NCI-H1092 (cell line): ENCODE measurements at places on chromosomes 2 and 18.

DNA sequence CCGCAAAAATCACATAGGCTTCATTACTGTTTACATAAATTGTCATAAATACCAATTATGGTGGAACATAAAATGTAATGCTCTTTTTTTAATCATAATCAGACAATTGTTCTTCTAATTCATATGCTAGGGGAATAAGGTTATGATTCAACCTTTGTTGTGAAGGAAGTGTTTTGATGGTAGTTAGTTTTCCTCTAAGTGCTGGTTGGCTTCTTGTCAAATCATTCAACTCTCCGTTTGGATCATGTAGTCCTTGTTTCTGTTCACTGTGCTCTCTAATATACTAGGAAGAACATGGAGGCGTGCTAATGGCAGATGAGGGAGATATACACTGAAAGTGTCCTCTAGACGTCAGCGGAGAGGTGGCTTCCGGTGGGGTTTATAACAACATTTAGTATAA lies 1938.0 kb upstream of the PIK3C3 start:
- no peak for DNase-seq

GRCh38 chr18:62713651-62714247 lies 1.6 kb upstream of the PHLPP1 start:
- DNase-seq: no peak

- no peak for DNase-seq
Measured at GRCh38 chr2:44774826-44775492, 166.5 kb upstream of the SIX3 start.

DNA sequence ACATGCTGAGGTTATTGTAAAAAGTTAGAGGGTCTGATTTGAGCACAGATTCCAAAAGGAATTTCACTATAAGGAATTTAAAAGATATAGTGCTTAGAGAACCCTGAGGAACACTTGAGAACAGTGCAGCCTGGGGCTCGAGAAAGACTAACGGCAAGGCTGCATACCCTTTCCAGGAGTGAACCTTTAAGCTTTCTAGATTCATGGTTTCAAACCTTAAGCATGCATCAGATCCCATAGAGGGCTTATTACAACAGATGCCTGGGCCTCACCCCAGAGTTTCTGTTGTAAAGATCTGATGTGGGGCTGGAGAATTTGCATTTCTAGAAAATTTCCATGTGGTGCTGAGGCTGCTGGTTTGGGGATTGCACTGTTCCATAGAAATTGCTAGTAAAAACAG lies 90.5 kb upstream of the IL1R2 start:
- DNase-seq: no peak

DNA sequence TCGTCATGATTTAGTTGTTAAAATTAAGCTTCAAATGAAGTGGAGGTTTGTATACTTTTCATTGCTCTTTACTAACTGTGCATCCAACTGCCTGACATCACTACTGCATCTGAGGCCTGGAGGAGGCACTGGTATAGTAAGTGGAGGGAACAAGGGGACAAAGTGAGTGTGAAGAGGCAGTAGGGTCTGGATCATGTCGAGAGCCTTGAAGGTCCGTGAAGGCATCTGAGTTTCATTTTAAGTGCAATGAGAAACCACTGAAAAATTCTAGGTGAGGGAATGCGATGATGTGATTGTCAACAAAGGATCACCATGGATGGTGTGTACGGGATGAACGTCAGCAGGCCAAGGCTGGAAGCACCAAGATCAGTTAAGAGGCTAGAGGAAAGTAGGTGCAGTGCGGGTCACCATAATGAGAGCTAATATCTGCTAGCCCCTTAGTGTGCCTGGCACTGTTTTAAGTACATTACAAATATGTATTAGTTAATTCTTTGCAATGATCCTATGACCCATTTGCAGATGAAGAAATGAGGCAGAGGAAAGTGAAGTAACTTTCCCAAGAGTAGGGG lies 96.1 kb downstream of the CABYR start:
- no peak for DNase-seq

DNA sequence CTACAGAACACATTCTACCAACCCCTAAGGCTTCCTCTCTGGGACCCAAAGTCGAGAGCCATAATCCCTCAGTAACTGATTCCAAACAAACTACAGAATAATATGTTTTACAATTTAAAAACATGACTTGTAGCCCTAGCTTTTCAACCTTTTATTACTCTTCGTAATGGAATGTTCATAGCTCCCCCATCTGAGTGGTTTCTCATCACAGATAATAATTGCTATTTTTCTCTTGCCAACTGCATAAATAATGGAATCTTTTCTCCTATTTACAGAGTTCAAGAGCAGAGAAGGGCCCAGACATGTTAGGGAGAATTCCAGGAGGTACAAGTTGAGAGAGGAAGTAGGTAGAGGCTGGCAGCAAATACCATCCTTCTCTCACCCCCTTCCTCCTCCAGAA lies 59.9 kb upstream of the CERS6 start:
- no peak for DNase-seq
